ENCODE measurements at places on chromosomes 3 and 15.

GRCh38 chr15:62966294-62967078, 76.1 kb upstream of the TPM1 start:
- DNase-seq: no peak

GRCh38 chr15:58380280-58380945, 51.4 kb upstream of the LIPC start:
- DNase-seq: peak; percentile 49

- DNase-seq: peak; percentile 91
Measured at GRCh38 chr3:16177962-16178627, 3.6 kb downstream of the GALNT15 start.

DNA sequence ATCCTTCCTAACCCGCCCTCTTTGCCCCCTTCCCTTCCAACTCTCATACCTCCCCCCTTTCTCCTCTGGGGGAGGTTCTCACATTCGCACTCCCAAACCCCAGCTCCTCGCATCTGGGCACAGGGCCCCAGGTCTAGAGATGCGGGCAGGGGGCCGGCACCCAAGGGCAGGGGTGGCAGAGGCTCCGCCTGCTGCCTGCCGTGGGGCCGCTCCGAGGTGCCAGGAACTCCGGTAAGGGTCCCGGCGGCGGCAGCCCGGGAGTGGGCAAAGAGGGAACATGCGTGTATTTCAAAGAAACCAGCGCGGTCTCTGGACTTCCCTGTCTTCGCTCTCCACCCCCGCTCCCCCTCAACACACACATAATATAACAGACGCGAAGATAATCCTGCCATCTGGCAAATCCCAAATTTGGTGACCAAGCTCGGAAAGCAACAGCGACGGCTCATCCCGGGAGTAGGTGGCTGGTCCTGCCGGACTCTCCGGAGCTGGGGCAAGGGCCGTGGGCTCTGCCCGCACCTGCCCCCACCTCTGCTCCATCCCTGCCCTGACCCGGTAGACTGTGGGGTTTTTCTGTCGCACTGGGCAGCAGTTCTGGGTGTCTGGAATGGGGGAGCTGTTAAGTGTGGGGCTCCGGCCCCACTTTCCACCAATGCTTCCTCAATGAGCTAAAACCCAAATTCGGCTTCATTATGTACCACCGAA, 31.0 kb downstream of the NR2F2 start:
- no peak for DNase-seq

GRCh38 chr3:97711654-97712053, 52.9 kb upstream of the ARL6 start:
- DNase-seq: no peak
